Activated CD4-positive, CD25-positive, alpha-beta regulatory T cell (primary cell): ENCODE measurements at places on chromosomes 2 and 18.

DNA sequence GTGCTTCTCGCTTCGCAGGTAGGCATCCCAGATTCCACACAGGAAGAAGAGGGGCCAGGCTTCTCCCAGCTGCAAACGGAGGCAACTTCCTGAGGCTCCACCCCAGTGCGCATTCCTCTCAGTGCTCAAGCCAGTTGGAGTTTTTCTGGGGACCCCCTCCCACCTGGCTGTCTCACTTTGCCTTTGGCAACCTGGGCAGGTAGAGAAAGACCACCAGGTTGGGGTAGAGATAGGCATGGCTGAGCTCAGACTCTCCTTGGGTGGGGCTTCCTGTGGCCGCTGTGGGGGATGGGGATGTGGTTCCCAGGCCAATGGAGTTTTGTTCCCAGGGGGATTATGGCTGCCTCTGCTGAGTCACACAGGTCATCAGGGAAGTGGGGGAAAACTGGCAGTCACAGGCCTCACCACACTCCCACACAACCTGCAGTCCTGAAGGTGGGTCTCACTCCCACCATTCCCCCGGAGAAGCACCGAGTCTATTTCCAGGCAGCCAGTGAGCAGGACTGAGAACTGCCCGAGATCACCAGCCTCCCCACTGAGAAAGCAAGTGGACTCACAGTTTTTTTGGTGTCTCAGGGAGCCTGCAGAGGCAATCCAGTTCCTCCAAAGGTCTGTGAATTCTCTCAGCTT is 38.1 kb downstream of the SLC39A10 start:
- DNase-seq = no peak

GRCh38 chr2:159728629-159729028 is 16.3 kb downstream of the MARCHF7 start:
- DNase-seq = no peak

- no peak for DNase-seq
Observed at GRCh38 chr2:226649871-226650660, 149.6 kb downstream of the IRS1 start.

DNA sequence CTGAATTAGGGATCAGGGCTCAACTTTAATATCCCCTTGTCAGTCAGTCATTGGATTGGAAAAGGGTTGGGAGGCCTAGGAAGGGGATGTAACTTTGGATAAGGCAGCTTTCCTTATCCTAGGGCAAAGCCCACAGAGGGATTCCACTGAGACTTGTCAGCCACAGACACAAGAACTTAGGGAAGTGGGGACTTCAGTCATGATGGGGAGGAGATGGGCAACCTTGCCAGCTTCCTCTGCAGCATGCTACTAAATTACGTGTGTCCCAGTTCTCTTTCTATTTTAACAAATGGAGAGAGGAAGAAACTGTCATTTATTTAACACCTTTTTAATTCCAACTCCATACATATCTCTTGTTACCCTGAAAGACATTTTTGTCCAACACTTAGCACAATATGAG is 237.8 kb downstream of the WDR7 start:
- no peak for DNase-seq

DNA sequence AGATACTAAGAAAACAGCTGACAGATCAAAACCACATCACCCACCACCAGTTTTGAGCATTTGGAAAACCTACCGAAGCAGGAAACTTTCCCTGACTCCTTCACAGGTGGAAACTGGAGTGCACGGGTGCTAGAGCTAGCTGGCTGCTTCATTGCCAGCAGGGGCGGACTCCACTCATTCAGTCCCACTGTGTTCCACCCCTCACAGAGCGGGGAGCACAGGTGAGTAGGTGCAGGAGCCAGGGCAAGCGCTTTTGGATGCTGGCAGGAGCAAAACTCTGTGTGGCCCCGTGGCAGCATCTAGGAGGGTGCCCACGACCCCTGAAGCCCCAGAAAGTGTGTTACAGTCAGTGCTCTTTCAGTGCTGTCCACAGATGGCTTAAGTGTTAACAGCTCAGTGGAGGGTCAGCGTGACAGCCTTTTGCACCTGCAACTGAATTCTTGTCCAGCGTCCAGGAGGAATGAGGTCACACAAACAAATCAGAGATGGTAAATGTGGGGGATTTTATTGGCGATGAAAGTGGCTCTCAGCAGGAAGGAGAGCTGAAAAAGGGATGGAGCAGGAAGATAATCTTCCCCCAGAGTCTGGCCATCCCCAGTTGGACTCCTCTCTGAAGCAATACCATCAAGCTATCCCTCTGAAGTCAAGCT is 71.1 kb downstream of the TMEM163 start:
- DNase-seq = no peak

- DNase-seq = no peak
Observed at GRCh38 chr2:105378276-105378840, 20.5 kb downstream of the FHL2 start.

DNA sequence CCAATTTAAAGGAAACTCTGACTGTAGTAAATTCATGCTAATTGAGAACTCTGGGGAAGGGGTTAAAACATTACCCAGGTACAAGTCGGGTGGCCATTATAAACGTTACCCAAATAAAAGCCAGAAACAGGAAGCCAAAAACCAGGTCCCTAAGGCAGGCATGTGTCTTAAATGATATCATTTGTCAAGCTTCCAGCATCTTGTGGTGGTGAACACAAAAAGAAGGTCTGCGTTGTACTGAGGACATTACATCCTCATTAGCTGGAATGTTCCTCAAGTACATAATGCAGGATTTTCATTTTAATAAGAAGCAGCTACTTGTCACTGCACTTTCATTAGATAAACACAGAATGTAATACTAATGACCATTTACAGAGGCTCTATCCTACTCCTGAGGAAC is 10.9 kb downstream of the PTGR3 start:
- DNase-seq = no peak

- peak; percentile 21 for DNase-seq
Observed at GRCh38 chr2:196234672-196235071, 63.3 kb upstream of the STK17B start.

GRCh38 chr2:232483923-232484627 is 3.6 kb downstream of the ECEL1 start:
- DNase-seq = no peak

- DNase-seq = no peak
Observed at GRCh38 chr2:70686577-70687460, 81.2 kb downstream of the ADD2 start.

GRCh38 chr2:101040761-101041160 is 38.7 kb downstream of the RPL31 start:
- no peak for DNase-seq
